ENCODE measurements at places on chromosomes 13 and 19. TPM values are rescaled to one million over a fixed set of nuclear protein-coding genes. Genes with fewer than 3 reads are reported as not detected.

DNA sequence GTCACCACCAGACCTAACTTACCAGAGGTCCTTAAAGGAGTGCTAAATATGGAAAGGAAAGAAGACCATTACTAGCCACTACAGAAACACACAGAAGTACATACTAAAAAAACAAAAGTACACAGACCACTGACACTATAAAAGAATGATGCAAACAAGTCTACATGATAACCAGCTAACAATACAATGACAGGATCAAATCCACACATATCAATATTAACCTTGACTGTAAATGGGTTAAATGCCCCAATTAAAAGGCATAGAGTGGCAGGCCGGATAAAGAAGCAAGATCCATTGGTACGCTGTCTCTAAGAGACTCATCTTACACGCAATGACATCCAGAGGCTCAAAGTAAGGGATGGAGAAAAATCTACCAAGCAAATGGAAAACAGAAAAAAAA, 47.2 kb downstream of the UBL3 start:
- no peak overlapping the region for H3K4me3 ChIP-seq
- H3K27me3 ChIP-seq: no peaks in the 10 kb centered on the region
- DNase-seq: no peak
- H3K27ac ChIP-seq: no peak overlapping the region
- H3K36me3 ChIP-seq: no peaks in the 10 kb centered on the region

- H3K4me1 ChIP-seq: no peaks in the 10 kb centered on the region
- H3K4me3 ChIP-seq: peak within 1 kb of the TSS; percentile 42
- no peaks in the 10 kb centered on the region for H3K36me3 ChIP-seq
- DNase-seq: peak; percentile 85
- peak within 1 kb of the TSS; percentile 60 for H3K27ac ChIP-seq
Measured at GRCh38 chr19:45667620-45668341, at the start of gene GIPR. Gene GIPR (plus strand): TSS chr19:45668221. CDS start chr19:45669521, 1,300 bp downstream.

- H3K4me3 ChIP-seq: no peak overlapping the region
- H3K27ac ChIP-seq: no peak overlapping the region
- no peaks in the 10 kb centered on the region for H3K4me1 ChIP-seq
- H3K27me3 ChIP-seq: no peaks in the 10 kb centered on the region
Measured at GRCh38 chr13:86585835-86586234, 786.6 kb upstream of the SLITRK6 start.

- no peak for DNase-seq
- no peaks in the 10 kb centered on the region for H3K27me3 ChIP-seq
- no peak overlapping the region for H3K4me3 ChIP-seq
- peaks cover 55% of the 10 kb centered on the region for H3K4me1 ChIP-seq
Measured at GRCh38 chr19:18503337-18503970, 18.4 kb downstream of the ELL start.

DNA sequence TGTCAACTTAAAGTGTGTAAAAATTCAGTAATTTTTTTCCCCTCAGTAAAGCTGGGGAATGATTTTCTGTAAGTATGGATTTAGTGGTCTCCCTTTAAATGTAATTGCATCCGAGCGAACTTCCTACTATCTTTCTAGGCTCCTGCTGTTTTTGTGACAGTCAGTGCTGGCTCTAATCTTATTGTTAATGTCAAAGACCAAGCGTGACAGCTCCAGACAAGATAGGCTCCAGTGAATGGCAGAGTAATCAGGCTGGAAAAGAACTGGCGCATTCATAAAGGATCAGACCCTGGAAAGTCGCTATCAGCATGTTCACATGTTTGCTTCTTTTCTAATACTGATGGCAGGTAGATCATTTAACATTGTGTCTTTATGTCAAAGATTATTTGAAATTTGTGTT, 908.0 kb upstream of the ATXN8OS start:
- H3K27ac ChIP-seq: no peak overlapping the region
- DNase-seq: no peak
- H3K27me3 ChIP-seq: no peaks in the 10 kb centered on the region

DNA sequence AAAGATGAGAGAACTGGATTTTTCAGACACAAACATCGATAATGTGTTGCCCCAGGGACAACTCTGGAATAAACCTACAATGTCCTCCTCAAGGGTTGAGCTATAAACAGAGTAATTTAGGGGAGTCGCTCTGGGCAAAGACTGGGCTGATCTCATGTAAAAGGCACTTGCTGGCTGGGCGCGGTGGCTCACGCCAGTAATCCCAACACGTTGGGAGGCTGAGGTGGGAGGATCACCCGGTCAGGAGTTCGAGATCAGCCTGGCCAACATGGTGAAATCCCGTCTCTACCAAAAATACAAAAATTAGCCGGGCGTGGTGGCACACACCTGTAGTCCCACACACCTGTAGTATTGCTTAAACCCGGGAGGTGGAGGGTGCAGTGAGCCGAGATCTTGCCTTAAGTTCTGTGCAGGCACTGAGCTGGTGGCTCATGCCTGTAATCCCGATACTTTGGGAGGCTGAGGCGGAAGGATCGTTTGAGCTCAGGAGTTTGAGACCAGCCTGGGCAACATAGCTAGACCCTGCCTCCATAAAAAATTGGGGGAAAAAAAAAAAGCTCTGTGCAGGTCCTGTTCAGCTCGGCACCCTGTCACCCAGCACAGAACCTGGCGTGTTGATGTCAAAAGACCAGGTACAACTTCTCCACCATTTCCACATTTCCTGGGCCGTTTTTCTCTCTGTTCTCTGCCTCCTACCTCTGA, 1.4 kb downstream of the TIMM44 start:
- H3K4me3 ChIP-seq: peak overlapping the region; percentile 68
- H3K36me3 ChIP-seq: no peaks in the 10 kb centered on the region
- DNase-seq: no peak
- H3K27me3 ChIP-seq: no peaks in the 10 kb centered on the region
- peaks cover 6% of the 10 kb centered on the region for H3K4me1 ChIP-seq

- H3K4me1 ChIP-seq: no peaks in the 10 kb centered on the region
- DNase-seq: no peak
- no peaks in the 10 kb centered on the region for H3K27me3 ChIP-seq
- no peaks in the 10 kb centered on the region for H3K36me3 ChIP-seq
- H3K4me3 ChIP-seq: no peak overlapping the region
Measured at GRCh38 chr13:21123956-21124355, 52.4 kb downstream of the SKA3 start.

GRCh38 chr13:28199089-28199488, 60.7 kb downstream of the PAN3 start:
- no peaks in the 10 kb centered on the region for H3K4me1 ChIP-seq
- H3K4me3 ChIP-seq: no peak overlapping the region
- no peak for DNase-seq

GRCh38 chr13:41048640-41049039, 12.7 kb upstream of the WBP4 start:
- H3K4me3 ChIP-seq: no peak overlapping the region
- H3K4me1 ChIP-seq: peaks cover 7% of the 10 kb centered on the region
- no peaks in the 10 kb centered on the region for H3K27me3 ChIP-seq

- peak overlapping the region; percentile 44 for H3K27ac ChIP-seq
- H3K36me3 ChIP-seq: no peaks in the 10 kb centered on the region
- peak overlapping the region; percentile 23 for H3K4me3 ChIP-seq
Measured at GRCh38 chr19:11195681-11196080, 1.7 kb downstream of the KANK2 start.

DNA sequence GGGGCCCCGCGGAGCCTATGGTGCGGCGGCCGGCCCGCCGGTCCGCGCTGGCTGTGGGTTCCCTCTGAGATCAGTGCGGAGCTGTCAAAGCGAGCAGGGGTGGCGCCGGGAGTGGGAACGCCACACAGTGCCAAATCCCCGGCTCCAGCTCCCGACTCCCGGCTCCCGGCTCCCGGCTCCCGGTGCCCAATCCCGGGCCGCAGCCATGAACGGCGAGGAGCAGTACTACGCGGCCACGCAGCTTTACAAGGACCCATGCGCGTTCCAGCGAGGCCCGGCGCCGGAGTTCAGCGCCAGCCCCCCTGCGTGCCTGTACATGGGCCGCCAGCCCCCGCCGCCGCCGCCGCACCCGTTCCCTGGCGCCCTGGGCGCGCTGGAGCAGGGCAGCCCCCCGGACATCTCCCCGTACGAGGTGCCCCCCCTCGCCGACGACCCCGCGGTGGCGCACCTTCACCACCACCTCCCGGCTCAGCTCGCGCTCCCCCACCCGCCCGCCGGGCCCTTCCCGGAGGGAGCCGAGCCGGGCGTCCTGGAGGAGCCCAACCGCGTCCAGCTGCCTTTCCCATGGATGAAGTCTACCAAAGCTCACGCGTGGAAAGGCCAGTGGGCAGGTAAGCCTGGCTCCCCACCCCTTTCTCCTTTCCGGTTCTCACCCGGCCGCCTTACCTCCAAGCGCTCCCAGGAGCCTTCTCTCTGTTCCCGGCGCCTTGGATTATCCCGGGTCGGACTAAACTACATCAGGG, at the start of gene PDX1:
TSS of gene PDX1 (plus strand) at position 67 of the 743 bp plus-strand sequence. CDS start at position 206, 139 bp downstream.
- DNase-seq: peak; percentile 71
- peaks cover 18% of the 10 kb centered on the region for H3K4me1 ChIP-seq
- no peak within 1 kb of the TSS for H3K27ac ChIP-seq

DNA sequence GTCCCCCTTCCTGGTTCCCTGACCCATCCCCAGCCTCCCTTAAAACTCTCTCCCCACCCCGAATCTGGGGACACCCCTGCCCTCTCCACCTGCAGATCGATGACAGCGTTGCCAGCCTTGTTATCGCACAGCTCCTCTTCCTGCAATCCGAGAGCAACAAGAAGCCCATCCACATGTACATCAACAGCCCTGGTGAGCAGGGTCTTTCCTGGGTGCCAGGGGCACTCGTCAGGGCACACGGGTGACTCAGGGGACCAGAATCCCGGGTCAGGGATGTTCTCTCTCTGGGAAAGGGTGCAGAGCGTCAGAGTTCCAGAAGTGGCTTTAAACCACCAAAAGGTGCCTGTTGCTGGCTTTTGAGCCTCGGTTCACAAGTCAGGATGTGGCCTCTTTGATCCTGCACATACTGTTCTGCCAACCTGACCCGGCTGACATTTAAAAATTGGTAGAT, 1.0 kb downstream of the CLPP start:
- peak overlapping the region; percentile 98 for H3K4me3 ChIP-seq
- peak overlapping the region; percentile 47 for H3K27ac ChIP-seq
- no peak for DNase-seq

DNA sequence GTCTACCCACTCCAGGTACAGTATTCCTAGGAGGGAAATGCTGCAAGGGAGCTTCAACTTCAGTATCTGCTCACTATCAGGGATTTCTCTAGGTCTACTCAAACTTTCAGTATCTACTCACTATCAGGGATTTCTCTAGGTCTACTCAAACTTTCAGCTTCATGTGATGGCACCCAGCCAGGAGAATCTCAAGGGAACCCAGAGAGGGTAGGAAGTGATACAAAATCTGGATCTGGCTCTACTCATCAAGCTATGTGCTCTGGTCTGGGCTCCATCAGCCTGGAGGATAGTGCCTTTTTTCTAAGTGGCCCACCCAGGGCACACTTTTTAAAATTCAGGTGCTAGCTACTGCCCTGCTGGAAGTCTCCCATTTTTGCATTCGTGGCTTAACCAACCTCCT, 52.3 kb upstream of the FNDC3A start:
- no peaks in the 10 kb centered on the region for H3K36me3 ChIP-seq
- no peak overlapping the region for H3K27ac ChIP-seq
- no peaks in the 10 kb centered on the region for H3K27me3 ChIP-seq
- no peak for DNase-seq
- H3K4me1 ChIP-seq: no peaks in the 10 kb centered on the region
- no peak overlapping the region for H3K4me3 ChIP-seq

The CTXN1 gene
- 4.4 TPM for total RNA-seq

DNA sequence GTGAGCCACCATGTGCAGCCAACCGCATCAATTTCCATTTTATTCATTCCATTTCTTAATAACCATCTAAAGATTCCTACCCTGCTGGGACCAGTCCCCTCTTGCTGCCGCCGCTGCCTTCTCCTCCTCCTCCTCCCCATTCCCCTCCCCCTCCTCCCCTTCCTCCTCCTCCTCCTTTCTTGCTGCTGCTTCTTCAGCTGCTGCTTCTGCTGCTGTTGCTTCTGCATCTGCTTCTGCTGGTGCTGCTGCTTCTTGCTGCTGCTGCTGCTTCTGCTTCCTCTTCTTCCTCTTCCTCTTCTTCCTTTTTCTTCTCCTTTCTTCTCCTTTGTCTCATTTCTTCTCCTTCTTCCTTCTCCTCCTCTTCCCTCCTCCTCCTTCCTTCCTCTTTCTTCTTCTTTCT, 20.0 kb upstream of the SPRYD7 start:
- no peak overlapping the region for H3K4me3 ChIP-seq
- H3K36me3 ChIP-seq: no peaks in the 10 kb centered on the region
- H3K4me1 ChIP-seq: no peaks in the 10 kb centered on the region

DNA sequence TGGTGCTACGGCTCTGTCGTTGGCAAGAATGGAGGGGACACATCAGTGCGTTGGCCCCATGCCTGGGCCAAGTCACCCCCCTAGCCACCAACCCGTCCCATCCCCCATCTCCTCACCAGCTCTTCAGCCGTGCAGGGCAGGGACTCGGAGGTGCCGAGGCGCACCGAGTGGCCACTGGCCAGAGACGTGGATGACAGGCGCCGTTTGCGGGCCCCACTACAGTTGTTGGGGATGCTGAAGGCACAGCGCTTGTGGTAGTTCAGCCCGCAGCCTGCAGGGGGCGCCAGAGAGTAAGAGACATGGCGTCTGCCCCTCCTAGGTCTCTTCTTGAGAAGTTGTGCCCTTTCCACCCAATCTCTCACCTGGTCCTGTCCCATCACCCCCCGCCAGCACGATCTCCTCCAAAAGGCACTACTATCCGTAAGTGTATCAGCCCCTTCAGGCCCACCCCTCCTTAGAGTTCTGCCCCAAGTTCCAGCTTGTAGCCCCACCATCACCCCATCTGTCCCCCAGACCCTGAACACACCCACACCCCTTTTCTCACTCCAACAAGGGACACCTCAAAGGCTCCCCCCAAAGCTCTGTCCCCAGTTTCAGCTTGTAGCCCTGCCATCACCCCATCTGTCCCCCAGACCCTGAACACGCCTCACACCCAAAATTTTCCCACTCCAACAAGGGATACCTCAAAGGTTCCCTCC, 12.4 kb downstream of the PRKD2 start:
- no peaks in the 10 kb centered on the region for H3K4me1 ChIP-seq
- no peak overlapping the region for H3K4me3 ChIP-seq
- DNase-seq: peak; percentile 88
- no peak overlapping the region for H3K27ac ChIP-seq
- peaks cover 20% of the 10 kb centered on the region for H3K36me3 ChIP-seq

DNA sequence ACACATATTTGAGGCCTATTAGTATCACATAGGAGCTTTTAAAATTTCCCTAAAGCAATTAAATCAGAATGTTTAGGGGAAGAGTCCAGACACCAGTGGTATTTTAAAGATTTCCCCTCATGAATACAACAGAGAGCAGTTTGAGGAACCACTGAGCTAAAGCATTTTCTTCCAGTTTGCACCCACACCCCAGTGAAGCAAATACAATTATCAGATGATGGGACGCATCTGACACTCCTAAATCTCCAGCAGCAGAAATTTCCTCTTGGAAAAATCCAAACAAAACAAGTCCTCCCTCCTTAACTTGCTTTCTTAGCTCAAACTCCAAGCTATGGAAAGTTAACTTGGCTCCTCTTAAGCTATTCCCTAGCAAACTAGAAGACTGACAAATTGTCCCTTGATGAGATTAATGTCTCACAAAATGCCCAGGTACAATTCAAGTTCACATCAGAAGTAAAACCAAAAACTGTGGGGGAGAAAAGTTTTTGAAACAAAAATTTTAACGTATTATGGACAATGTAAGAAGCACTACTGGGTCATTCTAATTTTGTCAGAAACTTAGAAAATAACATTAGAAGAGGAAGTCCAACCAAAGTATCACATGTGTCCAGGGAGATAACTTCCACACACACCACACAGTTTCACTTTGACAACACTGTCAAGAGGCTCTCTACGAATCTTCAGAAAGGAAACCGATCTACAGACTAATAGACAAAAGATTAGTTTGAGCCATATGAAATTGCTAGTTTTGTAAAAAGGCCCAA, 74.1 kb downstream of the ABCC4 start:
- H3K27ac ChIP-seq: peak overlapping the region; percentile 47
- no peaks in the 10 kb centered on the region for H3K4me1 ChIP-seq
- H3K36me3 ChIP-seq: no peaks in the 10 kb centered on the region
- H3K27me3 ChIP-seq: no peaks in the 10 kb centered on the region
- DNase-seq: no peak

The SHISA7 gene
- not detected for total RNA-seq
